ENCODE measurements at places on chromosomes 1 and 21.

DNA sequence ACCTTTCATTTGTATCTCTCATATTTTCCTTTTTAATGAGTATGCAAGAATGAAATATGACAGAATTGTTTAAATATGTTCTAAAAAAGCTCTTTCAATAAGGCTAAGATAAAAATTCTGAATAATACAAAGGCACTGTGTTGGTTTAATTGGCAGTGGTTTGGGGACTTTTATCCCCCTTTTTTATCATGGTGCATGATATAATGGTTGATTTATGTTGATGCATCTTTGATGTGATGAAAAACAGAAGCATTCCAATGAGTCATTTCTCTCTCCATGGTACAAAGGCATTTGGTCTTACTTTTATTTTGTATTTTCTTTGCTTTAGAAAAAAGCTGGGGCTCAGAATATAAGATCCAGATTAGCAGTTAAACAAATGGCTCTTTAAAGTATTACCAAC is 127.2 kb upstream of the GREM2 start:
- DNase-seq: no peak

- DNase-seq: no peak
These were observed 1187.7 kb upstream of the ADGRL4 start for GRCh38 chr1:80194221-80194620.

DNA sequence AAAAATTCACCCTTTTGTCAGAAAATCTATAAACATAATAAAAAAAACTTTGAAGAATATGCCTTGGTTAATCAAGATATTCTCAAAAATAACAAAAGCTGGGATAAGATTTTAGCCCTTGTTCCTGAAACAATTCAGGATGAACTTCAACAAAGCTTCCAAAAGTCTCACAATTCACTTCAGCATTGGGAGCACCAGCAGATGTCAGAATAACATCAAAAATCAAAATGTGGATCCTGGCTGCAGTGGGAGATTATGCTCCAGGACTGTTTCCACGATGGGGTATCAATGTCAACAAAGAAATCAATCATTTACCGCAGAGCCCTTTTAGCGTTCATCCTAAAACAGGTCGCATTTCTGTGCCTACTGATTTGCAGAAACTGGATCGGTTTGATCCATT is 35.2 kb downstream of the ZNF670 start:
- DNase-seq: no peak

- no peak for DNase-seq
These were observed 149.7 kb upstream of the JUN start for GRCh38 chr1:58933599-58933926.

GRCh38 chr1:163768576-163768975 is 446.8 kb downstream of the NUF2 start:
- no peak for DNase-seq

DNA sequence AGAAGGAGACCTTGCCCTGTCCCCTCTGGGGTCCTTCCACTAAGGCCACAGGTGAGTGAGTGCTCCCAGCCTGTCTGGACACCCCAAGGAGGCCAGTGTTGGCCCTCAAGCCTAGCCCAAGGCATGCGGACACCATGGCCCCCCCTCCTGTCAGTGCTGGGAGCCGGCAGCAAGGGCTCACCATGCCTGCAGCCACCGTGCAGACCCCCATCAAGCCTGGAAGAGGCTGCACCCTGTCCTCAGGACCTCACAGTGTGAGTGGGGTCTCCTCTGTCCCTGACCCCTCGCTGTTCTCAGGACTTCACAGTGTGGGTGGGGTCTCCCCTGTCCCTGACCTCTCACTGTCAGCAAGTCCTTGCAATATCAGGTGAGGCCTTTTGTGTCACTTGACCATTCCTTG is 33.2 kb upstream of the PRSS38 start:
- DNase-seq: no peak

- DNase-seq: no peak
These were observed 134.6 kb upstream of the PDE4B start for GRCh38 chr1:65658122-65658521.

- DNase-seq: no peak
These were observed 104.3 kb downstream of the LACTBL1 start for GRCh38 chr1:22868331-22868730.

DNA sequence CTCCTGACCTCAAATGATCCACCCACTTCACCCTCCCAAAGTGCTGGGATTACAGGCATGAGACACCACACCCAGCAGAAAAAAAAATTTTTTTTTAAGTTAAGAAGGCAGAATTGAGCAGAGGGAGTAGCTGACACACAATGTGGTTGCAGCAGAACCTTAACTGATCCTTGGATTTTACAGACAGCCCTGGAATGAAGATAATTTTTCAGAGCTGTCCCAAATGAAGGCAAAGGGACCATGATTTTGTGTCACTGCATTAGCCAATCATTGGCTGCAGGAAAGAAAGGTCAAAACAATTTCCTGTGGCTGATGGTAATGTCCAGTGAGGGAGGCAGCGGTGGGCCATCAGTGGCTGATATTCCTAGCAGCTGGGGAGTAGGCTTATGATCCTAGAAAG is 19.3 kb upstream of the AQP10 start:
- no peak for DNase-seq

- DNase-seq: no peak
These were observed 490.8 kb upstream of the ADGRL4 start for GRCh38 chr1:79497193-79497773.

DNA sequence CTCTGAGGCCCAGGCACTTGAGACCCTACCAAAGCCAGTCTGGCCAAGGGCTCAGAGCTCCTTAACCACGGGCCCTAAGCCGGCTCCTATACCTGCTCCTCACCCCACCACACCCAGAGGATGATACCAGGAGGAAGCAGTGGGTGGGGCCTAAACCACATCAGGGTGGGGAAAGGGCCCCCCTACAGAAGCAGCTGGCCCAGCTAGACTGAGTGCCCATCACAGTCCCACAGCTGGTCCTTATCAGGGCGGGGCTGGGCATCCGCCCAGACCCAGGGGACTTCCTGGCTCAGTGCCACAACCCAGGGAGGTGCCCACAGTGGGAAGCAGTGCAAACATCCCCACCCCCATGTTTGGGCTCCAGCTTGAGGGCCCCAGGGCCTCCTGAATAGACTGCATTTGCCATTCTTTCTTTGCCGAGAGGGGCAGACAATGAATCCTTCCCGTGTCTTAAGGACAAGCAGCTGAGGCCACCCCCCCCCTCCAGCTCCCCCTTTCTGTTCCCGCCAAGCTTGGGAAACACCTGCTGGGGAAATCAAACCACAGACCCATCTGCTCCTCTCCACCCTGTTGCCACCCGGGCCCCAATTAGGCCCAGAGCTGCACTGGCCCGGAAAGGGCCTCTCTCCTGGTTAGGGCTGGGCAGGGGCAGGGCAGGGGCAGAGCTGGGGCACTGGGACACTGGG is 6.2 kb downstream of the E2F2 start:
- DNase-seq: no peak

DNA sequence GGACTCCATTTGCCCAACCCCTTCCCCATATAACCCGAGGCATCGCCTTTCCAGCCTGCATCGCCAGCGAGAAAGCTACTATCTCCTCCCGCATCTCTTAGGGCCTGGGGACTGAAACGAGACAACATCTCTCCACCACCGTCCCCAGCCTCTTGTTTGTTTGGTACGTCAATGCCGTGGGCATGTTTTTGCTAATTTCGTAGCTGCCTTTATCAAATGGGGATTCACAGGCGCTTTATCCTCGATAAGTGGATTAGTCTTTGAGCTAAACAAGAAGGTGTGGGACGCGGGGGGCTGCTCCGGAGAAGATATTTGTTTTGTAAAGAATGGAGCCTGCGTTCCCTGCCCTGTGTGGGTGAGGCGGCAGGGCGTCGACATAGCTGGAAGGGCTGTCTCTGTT is 91.6 kb downstream of the PAX7 start:
- DNase-seq: no peak

DNA sequence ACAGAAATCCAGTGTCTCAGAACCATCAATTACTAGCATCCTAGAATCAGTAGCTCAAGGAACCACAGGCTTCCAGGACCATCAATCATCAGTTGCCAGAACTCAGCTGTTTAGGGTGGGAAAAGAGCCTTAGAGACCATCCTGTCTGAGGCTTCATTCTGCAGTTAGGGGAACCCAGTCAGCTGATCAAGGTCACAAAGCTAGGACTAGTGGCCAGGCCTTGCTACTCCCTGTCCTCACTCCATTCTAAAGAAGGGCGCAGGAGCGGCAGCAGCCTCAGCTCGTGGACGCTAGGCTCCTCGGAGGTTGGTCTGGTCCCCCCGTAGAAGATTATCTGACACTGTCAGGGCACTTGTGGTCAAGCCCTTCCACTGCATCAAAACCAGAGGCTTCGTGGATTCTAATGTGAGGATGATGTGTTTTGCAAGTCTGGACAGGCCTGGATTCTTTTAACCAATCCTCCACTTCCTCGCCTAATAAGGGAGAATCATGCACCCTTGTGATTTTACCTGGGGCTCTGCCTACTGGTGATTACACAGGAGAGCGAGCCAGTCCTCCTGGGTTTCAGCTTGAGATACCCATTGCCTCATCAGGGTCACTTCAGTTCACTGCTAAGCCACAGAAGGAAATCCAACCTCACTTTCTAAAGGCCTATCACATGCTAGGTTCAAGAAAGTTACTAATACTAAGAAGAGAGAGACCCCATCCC is 41.7 kb upstream of the IFFO2 start:
- DNase-seq: no peak

DNA sequence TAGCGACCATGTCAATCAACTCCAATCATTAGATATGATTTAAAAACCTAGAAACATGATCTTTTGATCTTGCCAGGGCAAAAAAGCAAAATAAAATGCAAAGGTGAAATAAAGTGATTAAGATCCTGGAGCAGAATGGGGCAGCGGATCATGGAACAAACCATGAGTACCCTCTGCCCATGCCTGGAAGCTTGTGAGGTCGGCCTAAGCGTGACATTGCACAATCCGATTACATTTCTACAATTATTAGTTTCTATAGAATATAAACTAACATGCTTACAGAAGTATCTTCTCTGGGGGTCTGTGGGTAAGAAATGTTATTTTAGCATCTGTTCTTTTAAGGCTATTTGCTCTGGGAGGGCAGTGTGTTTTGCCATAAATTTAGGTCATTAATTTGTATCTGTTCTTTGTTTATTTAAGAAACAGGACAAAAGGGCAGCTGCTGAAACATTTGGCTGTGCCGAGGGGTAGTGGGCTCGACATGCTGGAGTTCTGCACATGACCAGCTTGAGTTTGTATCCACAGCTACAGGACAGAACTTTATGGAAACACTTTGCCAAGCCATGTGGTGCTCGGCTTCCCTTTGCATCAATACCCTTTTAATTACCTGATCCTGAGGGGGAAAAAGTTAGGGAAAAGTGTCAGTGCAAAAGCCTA is 55.9 kb downstream of the ZBTB18 start:
- DNase-seq: no peak

DNA sequence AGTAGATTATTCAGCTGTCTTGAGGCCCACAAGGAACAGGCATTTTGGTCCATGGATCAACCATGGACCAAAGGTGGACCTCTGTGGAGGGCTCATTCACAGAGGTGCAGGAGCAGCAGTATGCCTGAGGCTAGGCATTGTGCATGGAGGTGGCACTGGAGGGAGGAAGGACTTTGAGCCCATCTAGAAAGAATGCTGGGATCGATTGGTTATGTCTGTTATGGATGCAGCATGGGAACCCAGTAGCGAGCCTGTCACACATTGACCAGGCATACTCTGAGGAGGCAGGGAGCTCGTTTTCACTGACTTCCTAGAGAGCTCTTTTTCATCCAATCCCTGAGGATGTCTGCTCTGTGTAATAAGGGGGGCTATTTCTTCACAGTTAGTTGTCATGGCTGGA is 75.5 kb downstream of the KCNN3 start:
- DNase-seq: no peak
